C1 segment of cervical spinal cord (tissue), 14 donors: ENCODE measurements at places on chromosomes 6 and 20.

DNA sequence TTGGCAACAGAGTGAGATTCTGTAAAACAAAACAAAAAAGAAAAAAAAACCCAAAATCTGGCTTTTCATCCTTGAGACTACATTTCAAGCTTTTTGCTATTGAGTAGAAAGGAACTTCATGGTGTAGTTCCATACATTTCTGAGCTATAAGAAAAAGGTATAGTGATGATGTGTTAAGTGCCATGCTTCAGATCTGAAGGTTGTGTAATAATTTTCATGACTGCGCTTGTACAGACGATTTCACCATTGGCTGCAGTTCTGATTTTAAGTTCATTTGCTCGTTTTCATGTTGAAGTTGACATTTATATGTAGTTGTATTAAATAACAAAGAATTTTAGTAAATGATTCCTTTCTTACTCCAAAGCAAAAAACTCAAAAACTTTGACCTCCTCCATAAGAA, 247.6 kb downstream of the ARID1B start:
- no peak for DNase-seq

DNA sequence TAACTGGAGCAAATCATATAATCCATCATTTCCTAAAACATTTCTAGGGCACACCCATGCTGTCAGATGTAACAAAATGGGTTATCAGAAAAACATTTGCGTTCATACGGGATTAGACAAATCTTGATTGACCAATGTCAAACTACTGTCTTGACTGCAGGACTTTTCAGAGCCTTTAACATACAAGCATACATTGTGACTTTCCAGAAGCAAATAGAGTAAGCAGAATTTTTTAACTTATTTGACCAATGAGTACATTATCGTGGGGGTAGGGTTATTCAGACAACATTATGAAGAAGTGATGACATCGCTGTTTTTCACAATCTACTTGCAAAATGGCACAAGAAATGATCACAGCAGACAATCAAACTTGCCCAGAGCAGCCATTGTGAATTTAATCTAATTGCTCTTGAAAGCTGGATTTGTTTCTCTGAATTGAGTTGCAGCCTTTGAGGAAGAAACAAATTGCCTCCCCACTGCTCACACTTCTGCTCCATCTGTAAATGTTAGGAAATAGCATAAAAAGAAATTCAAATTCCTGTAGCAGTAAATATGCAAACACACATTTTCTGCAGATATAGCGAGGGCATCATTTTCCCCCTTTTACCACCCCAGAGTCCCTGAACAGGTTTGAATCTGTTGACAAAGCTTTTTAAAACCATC, 133.0 kb upstream of the DOK5 start:
- no peak for DNase-seq

DNA sequence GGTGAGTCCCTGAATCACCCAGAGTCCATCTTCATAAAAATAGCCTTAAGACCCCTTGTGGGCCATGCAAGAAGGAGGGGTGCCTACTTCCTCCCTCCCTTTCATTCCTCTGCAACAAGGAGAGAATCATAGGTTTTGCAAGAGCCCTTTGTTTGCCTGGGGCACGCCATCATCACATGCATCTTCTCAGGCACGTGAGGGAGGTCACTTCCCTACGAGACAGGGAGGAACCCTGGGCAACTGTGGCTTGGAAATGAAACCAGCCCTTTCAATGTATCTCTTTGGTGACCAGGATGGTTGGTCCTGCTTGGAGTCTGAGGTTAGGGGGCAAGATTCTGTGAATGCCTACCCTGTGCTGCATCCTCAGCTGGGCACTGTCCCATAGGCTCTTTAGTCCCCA, 194.8 kb downstream of the MAFB start:
- peak; percentile 30 for DNase-seq

DNA sequence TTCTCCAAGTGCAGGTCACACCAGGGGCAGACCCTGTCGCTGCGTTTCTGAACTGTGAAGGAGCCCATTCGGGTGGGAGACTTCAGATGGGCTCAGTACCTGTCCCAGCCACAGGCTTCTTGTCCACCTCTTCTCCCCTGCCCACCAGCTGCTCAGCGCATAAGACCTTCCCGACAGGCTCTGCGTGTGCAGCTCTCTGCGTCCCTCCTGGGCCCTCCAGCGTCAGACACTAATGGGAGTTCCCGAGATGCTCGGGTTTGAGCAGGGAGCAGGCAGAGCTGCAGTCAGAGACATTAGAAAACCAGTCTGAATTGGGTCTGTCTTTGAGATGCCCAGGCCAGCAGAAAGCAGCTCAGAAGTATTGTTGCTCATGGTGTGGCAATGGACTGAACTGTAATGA, 50.4 kb downstream of the TCP11 start:
- DNase-seq: no peak

DNA sequence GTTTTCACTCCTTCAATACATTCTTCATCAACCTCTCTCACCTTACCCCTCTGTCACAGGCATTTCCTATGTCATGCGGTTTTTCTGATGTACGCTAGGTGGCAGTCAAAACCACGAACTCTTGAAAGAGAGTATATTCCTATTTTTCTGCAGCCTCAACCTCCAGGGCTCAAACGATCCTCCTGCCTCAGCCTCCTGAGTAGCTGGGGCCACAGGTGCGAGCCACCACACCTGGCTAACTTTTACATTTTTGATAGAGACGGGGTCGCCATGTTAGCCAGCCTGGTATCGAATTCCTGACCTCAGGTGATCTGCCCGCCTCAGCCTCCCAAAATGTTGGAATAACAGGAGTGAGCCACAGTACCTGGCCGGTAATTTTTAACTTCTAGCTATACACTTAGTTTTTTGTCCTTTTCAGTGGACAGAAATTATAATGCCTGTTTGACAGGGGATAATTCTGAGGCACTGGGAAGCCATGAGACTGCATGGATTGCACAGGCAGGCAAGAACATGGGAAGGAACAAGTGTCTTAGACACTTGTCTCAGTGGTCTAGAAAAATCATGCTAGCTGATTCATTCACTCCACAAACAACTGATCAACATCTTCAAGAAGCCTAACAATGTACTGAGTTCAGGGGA, 22.5 kb upstream of the HFE start:
- DNase-seq: no peak

GRCh38 chr20:8431538-8432434, 299.7 kb downstream of the PLCB1 start:
- DNase-seq: no peak

DNA sequence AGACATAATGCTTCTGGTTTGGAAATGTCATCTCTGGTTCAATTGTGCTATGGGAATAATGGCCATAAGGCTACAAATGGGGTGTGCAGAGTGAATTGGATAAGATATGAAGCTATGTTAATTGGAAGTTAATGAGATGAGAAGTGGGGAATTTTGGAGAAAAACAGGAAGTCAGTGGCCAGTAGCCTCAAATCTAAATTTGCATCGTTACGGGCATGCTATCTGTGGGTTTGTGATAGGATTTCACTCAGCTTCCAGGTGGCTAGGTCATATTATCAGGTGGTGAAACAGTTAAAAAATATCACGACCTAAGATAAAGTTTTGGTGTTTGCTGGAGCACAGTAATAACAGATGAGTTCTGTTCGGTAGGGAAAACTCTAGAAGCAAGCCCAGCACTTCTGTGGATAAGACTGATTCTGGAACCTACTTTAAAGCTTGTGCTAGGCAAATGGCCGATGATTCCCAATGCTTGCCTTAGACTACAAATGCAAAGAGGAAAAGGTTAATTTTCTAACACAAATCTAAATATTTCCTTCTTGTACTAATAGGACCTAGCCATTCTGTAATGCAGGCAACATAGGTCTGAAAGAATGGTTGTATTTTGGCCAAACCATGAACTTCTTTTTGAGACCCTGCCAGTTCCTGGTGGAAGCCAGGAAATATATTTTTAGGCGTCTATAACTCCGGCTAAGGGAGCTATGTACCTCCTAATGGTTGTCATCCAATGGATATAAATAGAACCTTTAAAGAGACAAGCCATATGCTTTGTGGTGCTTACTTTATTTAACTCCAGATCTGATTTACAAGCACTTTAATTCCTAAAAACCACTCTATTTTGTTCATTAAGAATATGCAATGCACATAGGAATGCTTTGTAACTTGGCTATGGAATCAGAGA, 111.0 kb downstream of the PLCB1 start:
- DNase-seq: no peak
